Naive thymus-derived CD4-positive, alpha-beta T cell (primary cell): ENCODE measurements at places on chromosomes 2 and 18. TPM values are rescaled to one million over a fixed set of nuclear protein-coding genes. Genes with fewer than 3 reads are reported as not detected.

The CCDC178 gene
- not detected for total RNA-seq

DNA sequence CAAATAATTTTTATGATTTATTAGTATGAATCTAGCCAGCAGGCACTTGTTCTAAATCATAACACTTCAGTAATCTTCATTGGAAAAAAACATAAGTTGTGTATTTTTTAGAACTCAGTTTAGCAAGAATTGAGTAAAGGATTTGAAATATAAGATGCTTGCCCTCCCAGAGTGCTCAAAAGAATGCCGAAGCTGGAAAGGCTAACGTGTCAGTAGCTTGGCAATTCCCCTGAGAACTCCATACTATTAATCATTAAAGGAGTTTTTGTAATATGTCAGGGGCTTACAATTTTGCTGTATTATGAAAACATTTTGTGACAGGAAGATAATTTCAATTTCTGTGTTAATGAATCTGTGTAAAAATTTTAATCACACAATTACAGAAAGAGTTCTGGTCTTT, 122.7 kb downstream of the GULP1 start:
- no peak for DNase-seq

- DNase-seq, result no peak
These were observed 114.7 kb upstream of the CYP1B1 start for GRCh38 chr2:38190542-38191218.

The IL1RN gene
- total RNA-seq, result 2.3 TPM

The DUSP11 gene
- total RNA-seq, result 54.1 TPM

The CPO gene
- total RNA-seq, result 0.32 TPM

The TSN gene
- 50.6 TPM for total RNA-seq
